BJ (cell line): ENCODE measurements at places on chromosomes 11 and 22.

GRCh38 chr11:32421992-32422391, 13.3 kb downstream of the WT1 start:
- DNase-seq = no peak

DNA sequence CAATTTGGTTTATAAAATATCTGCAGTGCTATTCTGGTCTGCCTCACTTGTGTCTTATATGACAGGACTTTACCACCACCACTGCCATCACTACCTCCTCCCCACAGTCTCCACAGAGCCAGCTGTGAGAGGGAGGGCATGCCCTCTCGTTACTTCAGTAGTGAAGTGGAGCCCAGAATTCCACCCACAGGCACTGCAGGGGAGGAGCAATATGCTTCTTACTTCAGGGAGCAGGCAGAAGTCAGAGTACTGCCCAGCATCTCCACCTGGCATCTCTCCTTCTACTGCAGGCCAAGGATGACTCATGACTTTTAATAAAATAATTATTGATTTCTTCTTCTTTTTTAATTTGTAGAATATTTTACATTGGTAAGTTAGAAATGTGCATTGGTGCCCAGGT, 255.5 kb downstream of the DYNC2H1 start:
- DNase-seq = no peak

GRCh38 chr11:86208572-86208971, 36.0 kb upstream of the EED start:
- DNase-seq = no peak

DNA sequence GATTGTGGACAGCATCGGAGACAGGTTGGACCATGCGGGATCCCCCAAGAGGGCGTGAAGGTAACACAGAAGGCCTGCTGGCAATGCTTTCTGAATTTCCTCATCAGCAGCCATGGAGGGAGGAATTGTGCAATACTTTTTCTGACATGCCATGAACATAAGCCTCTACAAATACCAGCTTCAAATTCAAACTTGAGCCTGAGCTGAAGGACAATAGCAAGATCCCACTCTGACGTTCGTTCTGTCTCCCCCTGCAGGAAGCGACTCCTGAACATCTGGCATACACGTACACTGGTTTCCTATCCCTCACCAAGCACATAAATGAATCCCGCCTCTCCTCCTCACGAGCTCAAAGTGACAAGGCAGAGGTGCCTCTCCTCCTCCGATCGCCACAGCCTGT, 312.2 kb downstream of the BRD1 start:
- no peak for DNase-seq

DNA sequence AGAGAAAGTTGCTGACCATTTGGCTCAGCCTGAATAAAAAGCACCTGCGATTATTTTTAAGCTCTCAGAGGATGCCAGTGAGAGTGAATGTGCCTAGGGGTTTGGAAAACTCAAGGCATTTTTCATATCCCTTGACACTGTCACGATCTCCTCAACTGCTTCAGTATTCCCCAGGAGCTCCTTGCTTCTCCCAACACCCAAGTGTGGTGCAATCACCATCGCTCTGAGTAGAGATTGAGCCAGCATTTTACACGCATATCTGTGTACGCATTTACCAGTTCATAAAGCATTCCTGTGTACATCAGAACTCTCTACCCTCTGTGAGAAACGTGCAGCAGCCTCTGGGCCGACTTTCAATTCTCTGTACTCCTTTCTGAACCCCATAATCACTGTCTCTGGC, 1.3 kb downstream of the SRRD start:
- no peak for DNase-seq

- DNase-seq = no peak
Measured at GRCh38 chr11:86043765-86044503, 24.9 kb downstream of the PICALM start.

- no peak for DNase-seq
Measured at GRCh38 chr11:9095421-9095820, 4.0 kb upstream of the SCUBE2 start.

GRCh38 chr11:16001044-16001568, 355.2 kb downstream of the SOX6 start:
- DNase-seq = no peak

- no peak for DNase-seq
Measured at GRCh38 chr11:27912916-27913315, 195.0 kb downstream of the KIF18A start.

- no peak for DNase-seq
Measured at GRCh38 chr11:121901886-121902285, 214.1 kb downstream of the BLID start.

GRCh38 chr11:130480186-130480585, 31.7 kb downstream of the ADAMTS15 start:
- DNase-seq = peak; percentile 19

DNA sequence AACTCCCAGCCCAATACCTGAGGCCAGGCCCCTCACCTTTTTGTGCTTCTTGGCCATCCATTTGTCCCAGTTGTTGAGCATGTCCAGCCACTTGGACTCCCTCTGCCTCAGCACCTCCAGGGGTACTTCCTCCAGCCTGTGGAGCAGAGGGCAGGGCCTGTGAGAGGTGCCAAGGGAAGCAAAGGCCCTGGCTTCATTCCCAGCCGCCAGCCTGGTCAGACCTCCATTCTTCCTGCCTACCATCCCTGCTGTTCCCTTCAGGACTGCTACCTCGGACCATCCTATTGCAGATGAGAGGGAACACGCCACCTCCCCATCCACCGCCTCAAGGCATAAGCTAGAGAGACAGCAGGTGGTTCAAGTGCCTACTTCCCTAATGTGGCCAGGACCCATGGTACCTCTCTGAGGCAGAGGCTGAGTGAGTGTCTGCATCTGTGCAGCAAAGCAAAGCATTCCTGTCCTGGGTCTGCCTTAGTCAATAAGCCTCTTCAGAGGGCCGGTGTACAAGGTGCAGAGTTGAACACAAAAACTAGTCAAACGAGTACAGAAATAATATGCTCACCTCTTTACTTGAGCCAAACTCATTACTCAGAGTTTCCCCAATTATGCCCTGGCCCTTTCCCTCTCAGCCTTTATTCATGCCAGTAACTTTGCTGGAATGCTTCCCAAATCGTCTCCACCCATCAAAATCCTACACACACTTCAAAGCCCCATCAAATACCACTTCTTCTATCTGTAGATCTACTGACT, 15.4 kb upstream of the CASTOR1 start:
- no peak for DNase-seq

DNA sequence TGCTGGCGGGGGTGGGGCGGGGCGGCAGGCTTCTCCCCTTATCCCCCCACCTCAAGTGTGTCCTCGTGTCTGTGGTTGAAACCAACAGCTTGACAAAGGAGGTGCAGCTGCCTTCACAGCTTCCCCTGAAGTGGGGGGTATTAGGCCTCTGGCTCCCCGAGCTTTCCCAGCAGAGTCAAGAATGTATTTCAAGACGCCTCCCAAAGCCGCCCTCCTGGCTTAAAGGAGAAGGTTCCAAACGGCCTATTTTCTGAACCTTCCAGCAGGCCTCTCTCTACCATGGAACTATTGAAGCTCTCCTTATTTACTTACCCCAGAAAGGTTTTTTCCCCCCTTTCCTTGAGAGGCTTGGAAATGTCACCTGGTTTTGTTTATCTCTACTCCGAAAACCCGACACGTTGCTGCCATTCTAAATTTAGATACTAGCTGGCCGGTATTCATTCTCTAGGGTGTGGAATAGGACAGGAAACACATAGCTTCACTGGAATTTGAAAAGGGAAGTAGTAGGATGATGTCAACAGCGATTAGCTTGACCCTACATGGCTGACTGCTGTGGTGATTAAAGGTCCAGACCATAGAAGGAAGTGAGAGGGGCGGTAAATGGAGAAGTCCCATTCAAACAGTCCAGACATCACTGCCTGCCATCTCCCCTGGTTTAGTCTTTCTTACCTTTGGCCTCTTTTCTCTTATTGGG, 671 bp upstream of the PICALM start:
- peak; percentile 88 for DNase-seq

- DNase-seq = no peak
Measured at GRCh38 chr11:59556917-59557348, 45.6 kb downstream of the OR4D9 start.

DNA sequence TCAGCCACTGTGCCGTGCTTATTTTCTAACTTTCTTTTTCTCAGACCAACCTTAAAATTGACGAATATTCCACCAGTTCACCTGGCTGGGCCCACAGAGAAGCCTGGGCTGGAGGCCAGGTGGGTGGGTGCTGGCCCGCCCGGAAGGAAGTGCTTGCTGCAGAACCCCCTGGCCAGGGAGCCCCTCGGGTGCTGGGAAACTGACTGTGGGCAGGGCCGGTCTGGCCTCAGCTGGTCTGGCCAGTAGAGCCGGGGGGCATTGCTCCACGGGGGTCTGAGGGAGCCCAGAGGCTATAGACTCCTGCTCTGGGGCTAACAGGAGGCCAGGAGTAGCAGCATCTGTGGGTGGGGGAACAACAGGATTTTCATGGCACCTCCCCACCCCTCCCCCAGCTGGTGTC, 6.8 kb upstream of the CHID1 start:
- DNase-seq = no peak

DNA sequence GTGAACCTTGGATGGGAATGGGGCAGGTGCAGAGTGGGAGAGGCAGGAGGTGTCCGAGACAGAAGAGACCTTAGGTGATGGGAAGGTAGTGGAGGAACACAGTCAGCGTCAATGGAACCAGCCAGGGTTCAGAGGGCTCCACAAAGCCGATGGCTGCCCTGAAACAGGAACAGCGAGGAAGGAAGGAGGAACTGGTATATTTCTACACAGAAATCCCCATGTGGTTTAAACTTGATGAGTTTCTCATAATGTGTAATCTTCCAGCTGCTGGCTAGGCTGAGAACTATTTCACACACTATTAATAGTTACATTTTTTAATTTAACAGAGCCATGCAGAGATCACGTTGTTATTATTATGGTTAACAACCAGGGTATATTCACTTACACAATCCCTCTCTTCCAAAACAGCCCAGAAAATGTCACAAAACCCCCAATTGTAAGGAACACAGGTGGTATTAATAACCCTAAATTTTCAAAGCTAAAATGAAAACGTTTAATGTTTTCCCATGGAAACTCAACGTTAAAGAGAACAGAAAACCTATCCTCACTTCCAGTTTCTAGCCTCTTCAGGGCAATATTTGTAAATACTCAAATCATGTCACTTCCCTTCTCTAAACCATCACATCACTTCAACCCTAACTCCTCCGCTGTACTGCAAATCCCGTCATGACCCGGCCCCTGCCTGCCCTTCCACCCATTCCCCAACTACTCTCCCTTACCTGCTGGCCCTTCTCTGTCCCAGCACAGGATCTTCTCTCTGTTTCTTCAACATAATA, 74.5 kb upstream of the ARFGAP3 start:
- no peak for DNase-seq

GRCh38 chr11:36394056-36394455, 98.0 kb downstream of the PRR5L start:
- no peak for DNase-seq

DNA sequence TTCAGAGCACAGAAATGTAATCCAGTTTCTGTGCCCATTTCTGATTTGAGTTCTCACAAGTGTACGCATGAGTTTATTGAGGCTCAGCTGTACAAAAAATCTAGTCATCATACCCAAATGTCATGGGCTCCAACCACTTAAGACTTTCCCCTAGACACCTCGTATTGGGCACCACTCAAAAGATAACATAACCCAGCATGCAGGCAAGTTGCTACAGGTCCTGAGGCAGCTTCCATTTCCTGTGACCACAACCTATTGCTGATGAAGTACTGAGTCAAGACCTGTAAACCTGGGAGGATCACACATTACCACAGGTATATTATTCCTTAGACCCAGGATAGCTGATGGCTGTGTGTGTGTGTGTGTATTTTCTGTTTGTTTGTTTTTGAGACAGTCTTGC, 95.2 kb downstream of the MRTFA start:
- no peak for DNase-seq

- DNase-seq = no peak
Measured at GRCh38 chr22:48371391-48371790, 1456.3 kb downstream of the BRD1 start.

GRCh38 chr22:16954060-16954403, 54.0 kb downstream of the GAB4 start:
- no peak for DNase-seq

DNA sequence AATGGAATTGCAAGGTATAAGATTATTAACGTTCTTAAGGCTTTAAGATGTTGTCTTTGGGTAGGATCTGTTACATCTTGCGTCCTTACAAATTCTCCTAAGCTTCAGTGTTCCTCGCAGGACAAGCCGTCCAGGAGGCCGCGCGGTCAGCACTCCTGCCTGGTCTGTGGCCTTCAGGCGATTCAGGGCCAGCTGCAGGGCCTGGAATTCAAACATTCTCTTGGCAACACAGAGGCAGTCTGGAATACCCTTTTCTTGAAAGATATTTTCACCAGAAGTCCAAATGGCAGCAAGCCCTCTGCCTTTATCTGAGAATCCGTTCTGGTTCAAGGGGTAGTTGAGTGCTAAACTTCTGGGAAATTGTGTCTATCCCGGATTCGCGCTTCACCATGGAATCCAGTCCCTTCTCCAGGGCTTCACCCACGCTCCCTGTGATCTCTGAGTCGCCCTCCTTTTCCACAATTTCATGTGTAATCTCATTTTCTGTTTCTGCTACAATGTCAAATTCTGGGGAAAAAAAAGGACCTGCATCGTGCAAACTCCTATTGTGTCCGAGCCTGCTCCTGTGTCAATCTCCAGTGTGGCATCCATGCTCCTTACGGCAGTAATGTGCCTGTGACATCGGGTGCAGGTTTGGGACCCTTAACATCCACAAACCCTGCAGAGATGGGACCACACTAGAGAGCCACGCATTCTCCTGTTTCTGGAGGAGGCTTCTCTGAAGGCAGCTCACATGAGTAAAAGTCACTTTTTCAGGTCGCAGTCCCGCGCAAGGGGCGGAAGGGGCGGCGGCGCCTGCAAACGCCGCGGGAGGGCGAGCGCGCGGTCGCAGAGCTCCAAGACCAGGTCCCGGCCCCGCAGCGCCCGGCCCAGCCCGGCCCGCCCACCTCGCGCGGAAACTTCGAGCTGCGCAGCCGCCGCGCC, 25.4 kb upstream of the SORL1 start:
- no peak for DNase-seq

- DNase-seq = no peak
Measured at GRCh38 chr11:119759324-119759723, 30.3 kb upstream of the NECTIN1 start.

GRCh38 chr11:44928144-44928543, 22.5 kb downstream of the TP53I11 start:
- DNase-seq = no peak

- no peak for DNase-seq
Measured at GRCh38 chr22:42889304-42889703, 32.2 kb upstream of the ARFGAP3 start.

DNA sequence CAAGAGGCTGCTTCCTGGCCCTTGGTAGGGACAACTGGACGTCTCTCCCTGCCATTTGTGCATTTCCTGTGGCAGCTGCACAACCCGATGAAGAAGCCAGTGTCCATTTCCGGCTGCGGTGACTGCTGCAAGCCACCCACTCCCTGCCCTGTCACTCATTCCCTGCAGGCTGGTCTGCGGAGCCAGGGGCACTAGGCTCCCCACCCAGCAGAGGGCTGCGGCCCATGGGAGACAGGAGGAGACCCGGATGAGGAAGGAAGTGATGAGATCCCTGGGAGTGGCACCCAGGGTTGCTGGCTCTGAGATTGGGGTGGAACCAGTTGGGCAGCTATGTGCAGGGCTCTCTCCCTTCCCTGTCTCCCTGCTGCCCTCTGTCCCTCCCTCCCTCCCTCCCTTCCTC, 10.0 kb upstream of the MYRF start:
- DNase-seq = no peak
